CD4-positive, CD25-positive, alpha-beta regulatory T cell (primary cell): ENCODE measurements at places on chromosomes 3 and 15.

- no peak for DNase-seq
These were observed 302.2 kb upstream of the NR2E3 start for GRCh38 chr15:71508081-71508682.

DNA sequence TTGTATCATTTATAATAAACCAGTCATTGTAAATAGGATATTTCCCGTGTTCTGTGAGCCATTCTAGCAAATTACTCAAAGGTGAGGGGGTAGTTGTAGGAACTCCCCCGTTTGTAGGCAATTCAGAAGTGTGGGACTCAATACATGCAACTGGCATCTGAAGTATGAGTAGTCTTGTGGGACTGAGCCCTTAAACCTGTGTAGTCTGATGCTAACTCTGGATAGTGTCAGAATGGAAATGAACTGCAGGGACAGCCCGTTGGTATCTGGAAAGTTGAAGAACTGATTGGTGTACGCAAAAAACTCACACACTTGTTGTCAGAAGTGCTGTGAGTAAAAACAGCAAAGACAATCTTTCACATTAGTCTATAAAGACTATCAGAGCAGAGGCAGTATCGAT is 32.6 kb downstream of the HERC1 start:
- DNase-seq: no peak

DNA sequence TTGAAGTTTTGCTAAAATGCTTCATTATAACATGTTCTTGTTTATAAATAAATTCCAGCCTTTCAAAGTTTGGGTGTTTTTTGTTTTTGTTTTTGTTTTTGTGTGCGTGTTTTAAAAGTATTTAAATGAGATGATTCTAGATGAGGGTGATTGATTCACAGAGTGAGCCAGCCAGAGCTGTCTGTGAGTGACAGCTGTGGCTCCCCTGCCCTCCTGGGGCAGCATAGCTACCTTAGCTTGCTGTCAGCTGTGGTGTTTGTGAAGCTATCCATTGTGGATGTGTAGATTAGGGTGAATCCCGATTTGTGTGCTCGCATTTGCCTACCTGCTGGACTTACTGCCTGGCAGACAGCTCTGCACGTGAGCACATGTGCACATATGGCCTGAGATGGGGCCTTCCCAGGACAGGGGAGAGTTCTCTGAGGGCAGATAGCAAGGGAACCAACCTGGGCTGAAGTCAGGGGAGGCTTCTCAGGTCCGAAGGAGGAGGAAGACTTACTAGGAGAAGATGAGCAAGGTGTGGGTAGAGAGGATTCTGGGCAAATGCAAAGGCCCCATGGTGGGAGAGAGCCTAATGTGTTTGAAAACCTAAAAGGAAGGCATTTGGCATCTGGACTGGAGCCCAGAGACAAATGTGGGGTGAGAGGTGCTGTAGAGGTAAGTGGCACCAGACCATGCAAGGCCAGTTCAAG is 124.2 kb downstream of the EEFSEC start:
- DNase-seq: no peak

- no peak for DNase-seq
These were observed 43.5 kb upstream of the SSR3 start for GRCh38 chr3:156598413-156598812.

DNA sequence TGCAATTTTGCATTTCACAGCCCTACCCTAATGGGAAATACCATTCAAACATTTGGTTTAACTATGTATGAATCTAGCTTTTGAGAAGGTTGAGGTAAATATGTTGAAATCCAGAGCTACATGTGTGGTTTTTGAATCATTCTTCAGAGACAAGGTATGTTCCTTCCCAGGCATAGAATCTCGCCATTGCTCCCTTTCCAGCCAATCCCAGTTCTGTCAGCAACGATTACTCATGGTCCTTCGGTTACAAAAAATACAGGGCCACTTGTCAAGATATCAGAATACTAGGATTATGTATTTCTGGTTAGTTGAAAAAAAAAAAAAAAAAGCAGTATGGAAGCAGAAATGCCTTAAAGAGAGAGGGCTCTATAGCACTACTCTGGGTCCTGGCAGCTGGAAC is 182.4 kb downstream of the RBMS3 start:
- DNase-seq: no peak
